ENCODE measurements at places on chromosomes 3 and 15.
A peak's percentile ranks its signal among the peaks of the same experiment; 100 is the strongest.

DNA sequence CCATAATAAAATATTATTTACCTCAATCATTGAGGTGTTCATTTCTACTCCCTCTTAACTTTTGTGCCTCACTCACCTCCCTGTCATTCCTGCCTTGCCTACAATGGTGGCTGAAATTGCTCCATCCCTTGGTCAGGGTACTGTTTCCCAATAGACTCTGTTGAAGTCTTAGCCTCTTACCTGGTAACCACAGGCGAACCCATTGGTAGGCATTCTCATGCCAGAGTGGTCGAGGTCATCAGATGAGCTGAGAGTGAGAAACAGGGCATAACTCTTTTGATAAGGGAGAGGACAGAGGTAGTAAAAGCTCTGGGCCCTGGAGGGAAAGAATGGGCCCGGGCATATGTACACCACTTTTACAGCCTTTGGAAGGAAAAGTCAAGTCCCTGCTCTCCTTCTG, 265.6 kb downstream of the ARRDC4 start:
- DNase-seq, result no peak

- DNase-seq, result no peak
Observed at GRCh38 chr3:107428051-107428858, 51.0 kb downstream of the CCDC54 start.

GRCh38 chr15:26892182-26892518, 25.3 kb downstream of the GABRA5 start:
- no peak for DNase-seq

DNA sequence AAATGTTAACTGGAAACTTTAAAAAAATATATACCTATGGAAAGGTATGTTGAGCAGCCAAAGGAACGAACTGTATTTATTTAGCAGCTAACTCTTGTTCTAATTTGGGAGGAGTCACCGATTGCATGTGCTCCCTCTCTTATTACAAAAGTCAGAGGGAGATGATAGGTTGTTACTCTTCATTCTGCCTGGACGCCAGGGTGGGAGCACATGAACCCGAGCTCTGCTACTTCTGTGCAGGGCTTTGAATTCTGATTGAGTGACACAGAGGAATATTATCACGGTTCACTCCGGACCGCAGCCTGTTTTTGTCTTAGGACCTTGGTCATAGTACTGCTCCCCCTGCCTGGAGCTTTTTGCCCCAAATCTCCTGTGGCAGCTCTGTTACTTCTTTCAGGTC, 36.9 kb upstream of the LRIG1 start:
- no peak for DNase-seq

- peak; percentile 30 for DNase-seq
Observed at GRCh38 chr3:11545186-11545851, 98.4 kb downstream of the VGLL4 start.

GRCh38 chr3:149115114-149115513, 14.3 kb upstream of the HPS3 start:
- DNase-seq, result no peak

DNA sequence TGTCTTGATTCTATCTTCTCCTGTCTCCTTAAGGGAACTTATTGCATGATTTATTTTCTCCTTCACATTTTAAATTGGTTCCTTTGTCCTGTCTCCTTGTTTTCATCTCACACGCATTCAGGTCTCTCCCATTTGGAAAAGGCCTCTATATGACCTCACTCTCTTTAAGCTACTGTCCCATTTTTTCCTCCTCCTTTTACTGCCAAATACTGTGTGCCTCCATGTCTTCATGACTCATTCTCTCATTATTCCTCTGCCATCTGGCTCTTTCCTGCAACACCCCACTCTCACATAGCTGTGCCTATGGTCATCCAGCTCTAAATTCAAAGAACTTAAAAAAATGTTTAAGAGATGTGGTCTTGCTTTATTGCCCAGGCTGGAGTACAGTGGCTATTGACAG, 48.0 kb downstream of the TYRO3 start:
- no peak for DNase-seq

DNA sequence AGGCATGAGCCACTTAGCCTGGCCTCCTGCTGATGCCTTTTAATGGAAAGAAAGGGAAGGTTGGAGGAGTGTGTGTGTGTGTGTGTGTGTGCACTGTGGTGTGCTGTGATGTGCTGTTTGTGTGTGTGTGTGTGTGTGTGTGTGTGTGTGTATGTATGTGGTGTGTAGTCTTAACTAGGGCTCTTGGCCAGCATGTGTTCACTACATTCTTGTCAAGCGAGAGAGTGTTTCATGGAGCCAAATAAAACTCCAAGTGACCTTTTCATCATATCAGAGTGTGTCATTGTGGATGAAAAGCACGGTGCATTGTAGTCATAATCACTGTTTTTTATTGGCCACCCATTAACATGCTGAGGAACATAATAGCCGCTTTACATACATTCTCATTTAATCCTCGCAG, 30.8 kb upstream of the BHLHE40 start:
- no peak for DNase-seq

DNA sequence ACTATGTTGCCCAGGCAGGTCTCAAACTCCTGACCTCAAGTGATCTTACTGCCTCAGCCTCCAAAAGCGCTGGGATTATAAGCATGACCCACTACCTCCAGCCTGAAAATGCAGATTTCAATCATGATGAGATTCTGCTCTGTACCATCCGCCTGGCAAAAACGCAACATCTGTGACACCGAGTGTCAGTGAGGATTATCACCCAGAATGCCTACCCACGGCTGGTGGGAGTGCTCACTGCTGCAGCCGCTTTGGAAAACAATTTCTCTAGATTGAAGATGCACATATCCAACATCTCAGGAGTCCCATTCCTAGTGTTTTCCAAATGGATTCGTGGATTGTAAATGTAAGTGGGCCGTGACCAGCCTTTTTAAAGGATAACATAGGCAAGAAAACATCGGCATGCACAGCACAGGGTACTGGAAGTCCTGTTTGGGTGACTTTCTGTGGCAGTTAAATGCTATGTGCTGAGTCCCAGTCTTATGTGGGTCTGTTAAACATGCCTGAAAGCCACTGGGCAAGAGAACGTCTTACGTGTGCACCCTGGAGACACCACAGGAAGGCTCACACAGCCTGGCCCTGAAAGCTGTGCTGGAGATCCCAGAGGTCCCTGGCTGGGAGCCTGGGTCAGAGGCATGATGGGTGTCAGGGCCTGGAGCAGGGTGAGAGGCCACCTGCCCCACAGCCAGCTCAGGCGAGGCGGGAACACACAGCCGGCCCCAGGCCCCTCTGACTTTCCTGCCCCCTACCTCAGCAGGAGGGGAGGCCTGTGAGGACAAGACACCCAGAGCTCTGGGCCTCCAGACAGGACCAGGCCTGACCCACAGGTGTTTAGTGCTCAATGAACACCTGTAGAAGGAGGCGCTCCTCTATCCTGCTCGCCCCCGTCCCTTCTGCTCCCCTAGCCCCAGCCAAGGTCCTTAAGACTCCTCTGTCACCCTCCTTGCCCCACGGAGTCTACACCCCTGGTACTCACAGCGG, 918 bp downstream of the PRSS50 start:
- DNase-seq, result no peak

DNA sequence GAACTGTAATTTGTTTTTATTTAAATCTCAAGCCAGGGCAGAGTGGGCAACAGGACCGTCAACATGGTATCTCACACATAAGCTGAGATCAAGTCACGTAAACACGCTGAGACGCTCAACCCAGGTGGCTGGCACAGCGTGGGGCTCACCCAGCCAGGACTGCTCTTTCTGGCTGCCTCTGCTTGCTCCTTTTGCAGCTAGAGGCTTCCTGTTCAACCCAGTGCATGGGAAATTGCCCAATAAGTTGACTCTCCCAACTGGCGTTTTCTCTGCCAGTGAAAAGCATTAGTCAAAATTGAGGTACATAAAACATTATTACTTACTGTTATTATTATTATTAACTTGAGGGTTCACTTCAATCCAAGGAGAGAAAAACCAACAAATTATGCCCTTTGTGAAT, 398.1 kb downstream of the NR2F2 start:
- DNase-seq, result no peak

DNA sequence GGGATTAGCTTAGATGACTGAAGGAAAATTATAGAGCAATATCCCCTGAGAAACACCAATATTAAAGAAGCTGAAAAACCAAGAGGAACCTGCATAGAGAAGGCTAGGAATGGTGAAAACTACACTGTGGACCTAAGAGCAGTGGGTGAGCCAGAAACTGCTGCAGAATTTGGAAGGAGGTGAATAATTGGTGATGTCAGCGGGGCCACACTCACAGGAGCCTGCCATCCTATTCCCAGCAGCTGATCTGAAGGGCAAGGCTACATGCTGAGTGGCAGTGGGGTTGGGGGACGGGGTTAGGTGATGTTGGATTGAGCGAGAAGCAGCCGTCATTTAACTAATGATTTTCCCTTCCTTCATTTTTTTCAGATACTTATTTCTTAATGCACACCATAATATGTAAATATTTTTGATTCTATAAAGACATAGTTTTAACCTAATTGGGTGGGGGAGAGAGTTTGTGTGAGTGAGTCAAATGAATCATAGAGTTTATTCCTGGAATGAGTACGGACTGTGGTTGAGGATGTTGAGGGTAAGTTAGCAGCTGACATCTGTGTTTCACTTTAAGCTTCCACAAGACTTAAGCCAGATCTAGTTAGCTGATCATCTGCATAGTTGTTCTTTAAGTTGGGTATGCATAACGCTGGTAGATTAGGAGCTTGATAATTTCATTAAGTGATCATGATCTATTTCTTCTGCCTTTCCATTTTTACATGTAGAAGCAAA, 222.8 kb downstream of the PTPRG start:
- no peak for DNase-seq

GRCh38 chr3:127037971-127038446, 55.1 kb downstream of the PLXNA1 start:
- peak; percentile 35 for DNase-seq

- DNase-seq, result no peak
Observed at GRCh38 chr15:74345051-74345450, 22.4 kb downstream of the CYP11A1 start.

GRCh38 chr3:129812589-129812988, 80.9 kb downstream of the TMCC1 start:
- no peak for DNase-seq

GRCh38 chr3:120170223-120170622, 76.0 kb upstream of the GSK3B start:
- no peak for DNase-seq

DNA sequence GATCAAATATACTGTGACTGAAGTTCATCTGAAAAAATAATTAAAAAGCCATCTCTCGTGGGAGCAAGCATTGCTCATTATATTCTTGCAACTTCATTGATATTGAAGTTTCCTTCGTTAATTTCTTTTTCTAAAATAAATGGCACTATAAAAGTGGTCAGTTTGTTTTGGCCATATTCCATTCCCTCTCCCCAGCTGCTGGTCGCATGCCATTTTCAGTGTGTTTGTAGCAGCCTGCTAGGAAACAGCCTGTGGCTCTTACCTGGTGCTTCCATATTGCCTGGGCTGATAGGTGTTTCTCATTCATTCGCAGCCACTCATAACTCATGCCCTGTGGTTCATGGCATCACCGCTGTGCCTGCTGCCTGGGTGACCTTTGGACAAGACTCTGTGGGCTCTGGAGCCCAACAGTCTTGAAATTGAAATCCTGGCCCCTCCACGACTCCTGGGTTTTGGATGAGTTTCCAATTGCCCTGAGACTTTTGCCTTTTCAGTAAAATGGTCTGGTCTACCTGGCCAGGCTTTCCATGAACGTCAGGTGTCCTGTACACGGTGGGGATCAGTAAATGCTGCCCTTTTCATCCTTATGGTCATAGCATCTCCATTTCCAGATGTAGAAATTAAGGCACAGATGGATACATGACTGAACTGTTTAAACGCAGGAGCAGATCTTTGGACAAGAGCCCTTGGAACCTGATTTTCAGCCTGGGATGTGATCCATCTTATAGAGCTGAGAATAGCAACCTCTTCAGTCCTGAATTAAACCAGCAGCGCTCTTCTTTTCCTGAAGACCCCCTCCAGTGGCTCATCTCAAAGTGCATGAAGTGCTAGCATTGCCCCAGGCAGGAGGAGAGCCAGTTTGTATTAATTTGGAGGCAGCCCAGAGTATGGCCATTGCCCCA, 69.4 kb downstream of the SLCO3A1 start:
- DNase-seq, result peak; percentile 67

GRCh38 chr15:64379216-64379960, 1.9 kb downstream of the PCLAF start:
- no peak for DNase-seq

GRCh38 chr3:183701744-183702143, 4.1 kb downstream of the YEATS2 start:
- no peak for DNase-seq

GRCh38 chr15:41775651-41776050, 1.4 kb downstream of the MAPKBP1 start:
- no peak for DNase-seq

DNA sequence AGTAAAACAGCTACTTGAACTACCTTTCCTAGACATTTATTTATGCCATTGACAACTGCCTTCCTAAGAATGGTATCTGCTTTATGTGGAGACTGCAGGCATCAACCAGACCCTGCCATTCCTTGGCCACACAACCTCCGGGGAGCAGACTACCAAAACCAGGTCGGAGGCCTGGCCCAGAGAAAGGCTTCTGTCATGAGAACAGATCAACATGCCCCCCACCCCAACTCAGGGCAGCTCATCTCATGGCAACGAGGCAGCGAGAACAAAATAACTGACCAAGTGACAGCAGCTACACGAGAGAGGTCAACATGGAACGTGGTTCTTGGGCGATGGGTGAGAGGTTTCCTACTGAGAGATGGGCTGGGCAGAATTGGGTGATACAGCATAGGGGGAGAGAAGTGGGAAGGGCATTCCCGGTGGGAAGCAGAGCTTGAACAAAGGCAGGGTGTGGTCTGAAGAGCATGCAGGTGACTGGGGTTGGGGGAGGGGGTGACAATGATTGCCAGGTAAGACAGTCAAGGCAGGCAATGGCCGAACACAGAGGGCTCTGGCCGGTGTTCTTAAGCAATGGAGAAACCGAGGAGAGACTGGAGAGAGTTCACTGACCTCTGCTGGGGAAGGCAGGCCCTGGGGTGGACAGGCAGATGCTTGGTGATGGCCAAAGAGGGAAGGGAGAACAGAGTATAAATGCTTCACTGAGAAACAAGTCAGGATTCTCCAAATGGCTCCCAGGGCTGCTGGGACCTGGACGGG, 33.9 kb downstream of the CCDC12 start:
- DNase-seq, result no peak

- DNase-seq, result no peak
Observed at GRCh38 chr3:146159037-146159436, 1.9 kb downstream of the PLOD2 start.

- DNase-seq, result no peak
Observed at GRCh38 chr3:30913176-30913575, 18.7 kb upstream of the GADL1 start.

GRCh38 chr3:38509732-38510131, 13.6 kb downstream of the EXOG start:
- DNase-seq, result no peak

DNA sequence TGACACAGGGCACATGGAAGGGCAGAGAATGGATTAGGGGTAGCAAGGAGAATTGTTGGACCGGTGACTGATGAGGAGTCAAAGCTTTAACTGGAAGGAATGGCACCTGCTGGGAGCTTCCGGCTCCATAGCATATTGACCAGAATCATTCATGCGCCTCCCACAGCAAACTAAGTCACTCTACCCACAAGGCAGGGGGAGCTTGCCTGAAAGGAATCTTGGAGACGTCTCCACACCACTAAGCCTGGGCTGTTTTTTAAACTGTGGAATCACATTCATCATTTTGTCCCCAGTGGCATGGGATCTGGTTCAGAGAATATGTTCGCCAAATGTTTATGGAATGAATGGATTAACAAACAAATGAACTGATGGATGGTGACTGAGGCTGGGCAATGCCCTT, 57.0 kb upstream of the ITGA11 start:
- DNase-seq, result no peak

All from right hindlimb (tissue), 1 donor.